ENCODE measurements at places on chromosomes 11 and 22.

- no peak for DNase-seq
Measured at GRCh38 chr22:28983190-28983589, 78.4 kb downstream of the C22orf31 start.

DNA sequence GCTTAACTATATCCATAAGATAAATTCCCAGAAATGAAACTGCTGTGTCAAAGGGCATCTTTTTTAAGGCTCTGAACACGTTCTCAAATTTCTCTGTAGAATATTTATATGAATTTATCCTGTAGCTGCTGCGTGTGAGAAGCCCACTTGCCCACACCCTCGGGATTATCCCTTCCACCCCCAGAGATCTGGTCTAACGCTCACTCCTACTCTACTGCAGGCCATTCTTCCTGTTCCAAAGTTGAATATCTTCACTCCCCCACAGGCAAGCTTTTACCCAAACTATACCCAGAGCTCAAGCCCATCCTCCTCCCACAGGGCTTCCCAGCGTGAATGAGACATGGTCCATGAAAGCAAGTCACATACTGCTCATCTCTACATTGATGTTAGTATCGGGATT lies 24.9 kb downstream of the SIAE start:
- no peak for DNase-seq

DNA sequence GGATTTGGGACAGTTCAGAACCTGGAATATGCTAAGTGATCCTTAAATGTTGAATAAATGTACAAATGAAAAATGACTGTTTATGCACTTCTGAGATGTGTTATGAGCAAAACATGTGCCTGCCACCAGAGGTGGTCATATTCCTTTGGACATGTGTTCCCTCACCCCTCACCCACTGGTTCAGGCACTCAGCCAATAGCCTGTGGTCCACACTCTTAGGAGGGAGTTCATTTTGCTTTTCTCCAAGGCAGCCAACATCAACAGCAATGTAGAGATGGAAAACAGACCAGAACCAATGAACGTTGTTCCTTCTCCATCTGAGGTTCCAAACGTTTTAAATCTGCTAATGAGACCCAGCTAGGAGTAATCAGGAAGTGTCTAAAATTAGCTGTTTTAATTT lies 44.0 kb downstream of the RPUSD4 start:
- DNase-seq = no peak

GRCh38 chr11:73072935-73073481 lies 69.1 kb downstream of the FCHSD2 start:
- DNase-seq = no peak
